Activated CD4-positive, alpha-beta memory T cell treated with anti-CD3 and anti-CD28 coated beads for 36 hours (primary cell): ENCODE measurements at places on chromosomes 4 and X.

GRCh38 chrX:135951291-135951690, 22.5 kb downstream of the MMGT1 start:
- no peak for DNase-seq

GRCh38 chrX:10944136-10944885, 166.8 kb upstream of the HCCS start:
- no peak for DNase-seq

- DNase-seq: no peak
Measured at GRCh38 chrX:123493857-123494256, 239.0 kb downstream of the THOC2 start.

- DNase-seq: no peak
Measured at GRCh38 chr4:15341733-15342300, 86.0 kb upstream of the C1QTNF7 start.

DNA sequence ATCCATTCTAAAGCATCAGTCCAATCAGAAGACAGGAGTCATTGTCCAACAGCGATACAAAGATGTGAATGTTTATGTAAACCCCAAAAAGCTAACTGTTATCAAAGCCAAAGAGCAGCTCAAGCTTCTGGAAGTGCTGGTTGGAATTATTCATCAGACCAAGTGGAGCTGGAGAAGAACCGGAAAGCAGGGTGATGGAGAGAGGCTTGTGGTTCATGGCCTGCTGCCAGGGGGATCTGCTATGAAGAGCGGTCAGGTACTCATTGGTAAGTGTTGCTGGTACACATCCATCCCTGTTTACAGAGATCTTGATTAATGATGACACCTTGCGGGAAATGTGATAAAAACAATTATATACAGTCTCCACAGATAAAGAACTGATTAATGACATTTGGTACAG, 11.0 kb downstream of the INTU start:
- no peak for DNase-seq

DNA sequence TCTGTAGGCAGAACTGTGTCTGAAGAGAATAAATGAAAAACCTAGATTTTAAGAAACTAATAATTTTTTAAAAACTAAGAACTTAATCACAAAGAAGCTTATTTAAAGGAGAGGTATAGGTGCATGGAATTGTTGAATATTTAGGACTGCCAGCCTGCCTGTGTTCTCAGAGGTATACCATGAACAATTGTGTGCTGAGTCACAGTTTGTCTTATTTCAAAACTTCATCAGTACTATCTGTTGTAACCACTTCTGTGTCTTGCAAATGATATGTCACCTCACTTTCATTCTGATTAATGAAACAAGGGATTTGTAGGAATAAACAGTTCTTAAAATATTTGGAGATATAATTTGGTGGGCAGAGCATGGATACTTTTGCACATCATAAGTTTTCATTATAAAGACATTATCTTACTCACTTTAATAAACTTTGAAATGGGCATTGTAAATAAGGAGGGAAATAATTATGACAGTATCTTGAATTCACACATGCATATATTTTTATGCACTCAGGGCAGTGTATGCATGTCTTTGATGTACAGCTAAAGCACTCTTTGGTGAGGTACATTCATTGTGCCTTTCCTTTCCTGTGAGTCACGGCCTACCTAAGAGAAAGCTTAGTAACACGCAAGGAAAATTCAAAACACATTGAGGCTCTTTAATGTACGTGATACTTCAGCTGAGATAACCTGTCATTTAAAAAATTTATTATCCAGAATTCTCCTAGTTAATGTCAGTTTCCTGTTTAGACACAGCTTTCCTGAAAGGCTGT, 31.7 kb downstream of the STOX2 start:
- DNase-seq: no peak

DNA sequence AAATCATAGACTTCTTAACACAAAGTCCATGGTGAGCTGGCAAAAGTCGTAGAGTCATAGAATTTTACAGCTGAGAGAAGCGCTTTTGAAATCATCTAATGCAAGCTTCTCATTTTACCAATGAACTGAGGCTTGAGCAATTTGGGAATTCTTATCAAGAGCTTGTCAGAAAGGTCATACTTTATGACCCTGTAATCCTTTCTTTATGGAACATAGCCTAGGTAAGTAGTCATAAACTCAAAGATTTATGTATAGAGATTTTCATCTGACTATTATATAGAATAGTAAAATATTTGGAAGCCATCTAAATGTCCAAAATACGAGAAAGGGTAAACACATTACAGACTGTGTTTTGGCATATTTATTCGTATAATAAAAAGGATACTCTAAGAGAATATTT, 563.5 kb downstream of the PCDH7 start:
- no peak for DNase-seq

DNA sequence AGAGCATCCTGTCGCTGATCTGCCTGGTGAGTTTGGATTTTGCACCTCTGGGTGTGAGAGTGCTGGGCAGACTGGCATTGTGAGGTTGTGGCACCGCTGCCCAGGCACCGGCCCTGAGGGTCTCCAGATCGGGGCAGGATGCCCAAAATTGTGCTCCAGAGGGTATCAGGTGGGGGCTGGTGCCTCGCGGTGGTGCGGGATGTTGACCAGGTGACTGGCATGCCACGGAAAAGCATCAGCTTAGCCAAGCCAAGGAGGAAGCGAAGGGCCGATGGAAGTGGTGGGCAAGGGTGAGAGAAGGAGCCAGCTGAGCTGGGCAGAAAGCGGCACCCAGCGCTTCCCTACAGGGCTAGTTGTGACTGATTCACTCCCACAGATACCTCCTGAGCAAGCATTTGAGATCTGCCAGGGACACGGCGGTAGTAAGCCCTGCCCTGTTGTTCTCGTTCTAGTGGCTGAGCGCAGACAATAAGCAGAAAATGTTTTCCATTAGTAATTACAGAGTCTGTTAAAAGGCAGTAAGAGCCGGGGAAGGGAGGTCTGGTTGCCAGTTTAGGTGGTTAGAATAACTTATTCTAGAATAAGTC, 809 bp downstream of the ZFP92 start:
- DNase-seq: peak; percentile 9

GRCh38 chrX:264634-265455, 16.3 kb upstream of the PLCXD1 start:
- no peak for DNase-seq

DNA sequence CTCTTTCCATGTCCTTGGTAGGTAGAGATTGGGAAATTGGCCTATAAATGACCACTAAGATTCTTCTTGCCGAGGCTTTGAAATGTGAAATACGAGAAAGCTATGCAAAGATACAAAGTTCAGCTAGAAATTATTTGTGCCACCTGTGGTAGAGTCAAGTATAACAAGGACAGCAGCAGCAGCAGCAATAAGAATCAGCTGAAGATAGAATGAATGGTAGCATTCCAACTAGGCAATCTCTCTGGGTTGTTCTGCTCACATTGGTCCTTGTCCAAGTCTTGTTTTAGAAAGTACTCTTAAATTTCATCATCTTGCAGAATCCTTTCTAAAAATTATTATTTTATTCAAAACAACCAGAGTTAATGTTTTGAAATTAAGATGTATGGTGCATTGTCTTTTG, 67.8 kb upstream of the PCDH10 start:
- DNase-seq: no peak

- DNase-seq: no peak
Measured at GRCh38 chr4:67779631-67780030, 25.4 kb upstream of the GNRHR start.

DNA sequence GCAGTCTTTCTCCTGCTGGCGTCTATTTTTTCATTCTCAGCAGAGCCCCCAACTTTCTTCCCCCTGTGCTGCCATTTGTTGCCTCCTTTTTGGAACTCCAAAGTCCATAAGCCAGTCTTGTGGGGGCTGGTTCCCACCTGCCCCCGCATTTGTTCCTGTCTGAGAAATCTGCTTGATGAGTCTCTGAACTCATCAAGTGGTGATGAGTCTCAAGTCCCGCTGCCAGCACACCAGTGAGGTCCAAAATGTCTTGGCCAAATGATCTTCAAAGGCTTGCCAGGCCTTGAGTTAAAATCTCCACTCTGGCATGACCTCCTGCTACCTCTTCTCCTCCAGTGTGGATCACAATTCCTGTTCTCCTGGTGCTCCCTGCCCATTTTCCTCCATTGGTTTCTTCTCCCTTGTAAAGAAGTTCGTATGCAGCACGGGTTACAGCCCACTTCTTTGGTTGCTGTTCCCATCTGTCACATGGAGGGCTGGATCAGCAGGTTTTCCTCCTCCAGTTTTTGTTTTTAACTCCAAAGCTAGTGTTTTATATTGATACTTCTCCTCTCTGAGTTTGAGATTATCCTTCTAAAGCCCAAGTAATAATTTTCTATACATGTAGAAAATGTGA, 72.7 kb upstream of the LIMCH1 start:
- no peak for DNase-seq

- DNase-seq: no peak
Measured at GRCh38 chr4:148006001-148006400, 274.1 kb downstream of the ARHGAP10 start.

GRCh38 chr4:105149771-105150170, 3.1 kb downstream of the TET2 start:
- no peak for DNase-seq

DNA sequence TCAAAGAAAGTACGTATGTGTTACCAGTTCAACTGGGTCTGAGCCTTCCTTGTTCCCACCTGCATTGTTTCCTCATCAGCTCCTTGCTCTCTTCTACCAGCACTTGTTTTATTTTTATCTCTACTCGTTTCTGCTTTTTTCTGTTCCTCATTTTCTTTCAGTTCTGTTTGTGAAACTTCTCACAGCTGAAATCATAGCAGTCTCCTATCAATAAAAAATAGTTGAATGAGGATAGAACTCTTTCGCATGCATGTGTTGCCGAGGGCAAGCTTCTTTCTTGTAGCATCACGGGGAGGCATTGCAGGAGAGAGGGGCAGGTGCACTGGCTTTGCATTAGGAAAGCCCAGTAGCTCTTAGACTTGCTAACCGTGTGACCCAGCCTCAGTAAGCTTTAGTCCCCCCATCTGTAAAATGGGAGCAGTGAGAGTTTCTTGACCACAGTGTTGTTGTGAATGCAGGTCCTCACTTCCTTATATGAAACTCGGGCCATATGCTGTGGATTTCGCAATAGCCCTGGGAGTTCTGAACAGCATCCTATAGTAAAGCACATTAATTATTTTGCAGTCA, 24.7 kb downstream of the OFD1 start:
- no peak for DNase-seq

- DNase-seq: no peak
Measured at GRCh38 chr4:22474636-22475310, 41.1 kb downstream of the ADGRA3 start.

- DNase-seq: no peak
Measured at GRCh38 chr4:119693126-119693525, 64.5 kb upstream of the PDE5A start.

DNA sequence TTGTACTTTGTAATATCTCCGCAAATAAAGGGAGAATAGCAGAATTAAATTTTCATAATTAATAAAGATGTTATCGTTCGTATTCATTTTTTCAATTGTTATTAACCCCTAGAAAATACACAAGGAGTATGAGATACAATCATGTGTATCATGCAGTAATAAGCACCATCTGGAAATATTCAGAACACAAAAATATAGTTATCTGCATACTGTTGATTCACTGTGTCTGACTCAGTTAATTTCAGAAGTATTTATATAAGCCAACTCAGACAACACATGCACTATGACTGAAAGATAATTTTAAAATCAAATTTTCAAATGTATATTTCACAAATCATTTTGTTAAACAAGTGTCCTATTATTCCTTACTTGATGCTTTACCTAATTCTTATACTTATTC, 1954.8 kb downstream of the ARAP2 start:
- no peak for DNase-seq

GRCh38 chrX:9434051-9434550, 30.8 kb upstream of the TBL1X start:
- no peak for DNase-seq

GRCh38 chr4:88859191-88859812, 161.7 kb upstream of the NAP1L5 start:
- no peak for DNase-seq

DNA sequence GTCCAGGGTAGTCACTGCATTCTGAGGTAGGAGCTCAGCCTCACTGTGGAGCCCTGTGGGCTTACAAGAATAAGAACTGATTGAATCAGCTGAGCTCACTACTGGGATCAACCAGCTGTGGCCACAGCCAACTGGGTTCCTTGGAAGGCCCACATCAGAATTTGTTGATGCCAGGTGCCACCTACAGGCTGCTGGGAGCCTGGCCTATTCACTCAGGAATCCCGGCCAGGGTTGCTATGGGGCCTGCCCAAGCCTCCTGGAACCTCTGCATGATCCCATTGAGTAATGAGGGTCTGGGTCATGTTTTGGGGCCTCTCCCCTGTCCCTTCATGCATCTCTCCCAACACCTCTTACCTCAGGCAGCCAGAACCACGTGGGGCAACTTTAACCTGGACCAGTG, 53.9 kb upstream of the KIAA1210 start:
- DNase-seq: peak; percentile 8

DNA sequence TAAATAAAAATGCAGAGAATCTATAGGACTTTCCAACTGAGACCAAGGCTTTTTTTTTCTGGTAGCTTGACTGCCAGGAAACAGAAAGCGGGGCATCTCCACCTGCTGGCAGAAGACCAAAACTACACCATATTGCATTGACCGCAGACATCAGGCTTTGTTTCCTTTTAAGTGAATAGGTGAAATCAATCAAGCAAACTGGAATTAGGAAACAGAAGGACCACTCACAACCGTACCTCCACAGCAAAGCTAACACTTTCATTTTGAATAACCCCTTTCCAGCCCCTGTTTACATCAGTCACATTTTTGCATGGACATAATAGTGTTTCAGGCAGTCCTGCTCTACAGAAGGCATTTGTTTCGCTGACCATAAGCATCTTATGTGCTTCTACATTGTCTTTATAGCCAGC, 218.2 kb downstream of the IDS start:
- peak; percentile 60 for DNase-seq

GRCh38 chr4:101284546-101284945, 62.8 kb downstream of the PPP3CA start:
- DNase-seq: no peak

DNA sequence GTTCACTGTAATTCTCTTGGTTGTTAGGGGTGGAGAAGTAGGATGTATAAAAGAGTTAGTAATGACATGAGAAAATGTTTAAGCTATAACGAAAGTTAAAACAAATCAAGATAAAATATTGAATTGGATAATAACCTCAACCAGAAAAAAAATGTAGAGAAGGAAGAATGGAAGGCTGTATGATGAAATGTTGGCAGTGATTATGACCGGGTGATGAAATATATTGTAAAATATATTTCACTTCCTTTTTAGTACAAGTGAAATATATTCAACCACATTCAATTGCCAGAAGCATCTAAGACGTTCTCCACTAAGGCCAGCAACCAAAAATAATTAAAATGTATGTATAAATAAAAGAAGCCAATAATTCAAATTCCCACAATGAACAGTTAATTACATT, 309.3 kb upstream of the FGF13 start:
- no peak for DNase-seq

DNA sequence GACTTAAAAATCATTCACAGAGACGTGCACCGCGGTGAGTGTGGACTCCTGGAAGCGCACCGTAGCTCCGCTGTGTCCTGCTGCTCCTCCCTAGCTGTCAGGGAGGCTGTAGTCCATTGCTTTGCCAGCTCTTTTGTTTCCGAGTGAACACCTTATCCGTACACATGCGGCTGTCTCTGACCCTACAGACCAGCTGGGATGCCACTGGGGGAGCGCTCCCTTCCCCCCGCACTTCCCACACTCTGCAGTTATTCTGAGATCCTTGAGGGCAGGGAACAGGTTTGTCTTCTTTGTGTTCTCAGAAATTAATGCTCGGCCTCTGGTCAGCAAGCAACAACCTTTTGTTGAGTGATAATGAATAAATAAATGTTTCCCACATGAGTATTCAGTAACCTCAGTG, 33.7 kb upstream of the MSANTD1 start:
- no peak for DNase-seq
